ENCODE measurements at places on chromosomes 2 and 18. TPM values are rescaled to one million over a fixed set of nuclear protein-coding genes. Genes with fewer than 3 reads are reported as not detected.

The PIAS2 gene
- 33.1 TPM for total RNA-seq

The OTX1 gene
- total RNA-seq = not detected

The AGXT gene
- not detected for total RNA-seq

The GPR45 gene
- not detected for total RNA-seq

The ERFE gene
- total RNA-seq = 0.48 TPM

The AQP12A gene
- not detected for total RNA-seq

The SERPINB7 gene
- total RNA-seq = not detected

The CCDC121 gene
- 2.6 TPM for total RNA-seq

The PROC gene
- total RNA-seq = not detected

The DYSF gene
- total RNA-seq = 148 TPM

The ICA1L gene
- total RNA-seq = 2.0 TPM

The SERPINB8 gene
- total RNA-seq = 25.8 TPM

The GALR1 gene
- not detected for total RNA-seq

The GREB1L gene
- 6.0 TPM for total RNA-seq

The CBLN2 gene
- 0.98 TPM for total RNA-seq

The HPCAL1 gene
- 71.6 TPM for total RNA-seq

The STEAP3 gene
- 20.6 TPM for total RNA-seq

The CFAP221 gene
- not detected for total RNA-seq

The TMEM131 gene
- 25.2 TPM for total RNA-seq

The TTC39C gene
- total RNA-seq = 5.3 TPM

The CIDEA gene
- 6.4 TPM for total RNA-seq

The DOK6 gene
- under 0.01 TPM for total RNA-seq

The RSAD2 gene
- total RNA-seq = 0.33 TPM

The CACNB4 gene
- 0.19 TPM for total RNA-seq

The CKAP2L gene
- total RNA-seq = 12.2 TPM

The DCAF17 gene
- total RNA-seq = 18.1 TPM

The GKN1 gene
- total RNA-seq = not detected

The CTAGE1 gene
- not detected for total RNA-seq

The SEPTIN2 gene
- total RNA-seq = 552 TPM

The RGPD5 gene
- total RNA-seq = 47.7 TPM

The DCDC2C gene
- total RNA-seq = not detected

The KLHL14 gene
- under 0.01 TPM for total RNA-seq

The SLC40A1 gene
- total RNA-seq = 44.4 TPM

The CABLES1 gene
- 103 TPM for total RNA-seq

The ZBTB7C gene
- not detected for total RNA-seq

The LCT gene
- total RNA-seq = not detected

The PIEZO2 gene
- 103 TPM for total RNA-seq

The AKAIN1 gene
- not detected for total RNA-seq

The POTEJ gene
- 0.65 TPM for total RNA-seq

The GAD1 gene
- not detected for total RNA-seq

The MROH2A gene
- total RNA-seq = not detected

The SLC23A3 gene
- 2.6 TPM for total RNA-seq

The FAM168B gene
- total RNA-seq = 146 TPM

The QPCT gene
- total RNA-seq = 7.5 TPM

The SERPINB13 gene
- not detected for total RNA-seq

The CD8A gene
- not detected for total RNA-seq

The NCKAP5 gene
- 0.96 TPM for total RNA-seq

The SP9 gene
- total RNA-seq = not detected

The PCARE gene
- total RNA-seq = not detected

The KCNE4 gene
- under 0.01 TPM for total RNA-seq

All from vein endothelial cell (primary cell).